Stimulated activated CD8-positive, alpha-beta memory T cell treated with anti-CD3 and anti-CD28 coated beads, Interleukin-15, amount 100 ng/mL, for 24 hours (primary cell): ENCODE measurements at places on chromosomes 1 and 21.

GRCh38 chr1:160408864-160409263 lies 8.5 kb downstream of the VANGL2 start:
- DNase-seq: no peak

DNA sequence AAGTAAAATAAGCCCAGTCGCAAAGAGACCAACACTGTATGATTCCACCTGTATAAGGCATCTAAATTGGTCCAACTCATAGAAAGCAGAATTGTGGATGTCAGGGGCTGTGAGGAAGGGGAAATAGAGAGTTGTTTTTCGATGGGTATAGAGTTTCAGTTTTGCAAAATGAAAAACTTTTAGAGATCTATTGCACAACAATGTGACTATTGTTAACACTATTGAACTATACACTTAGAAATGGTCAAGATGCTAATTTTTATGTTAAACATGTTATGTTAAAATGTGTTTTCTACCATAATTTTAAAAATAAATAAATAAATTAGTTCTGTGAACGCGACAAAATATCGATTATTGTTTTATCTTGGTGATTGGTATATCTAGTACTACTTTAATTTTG lies 192.4 kb downstream of the PTGER3 start:
- no peak for DNase-seq

- no peak for DNase-seq
Measured at GRCh38 chr1:217191441-217191840, 439.4 kb downstream of the GPATCH2 start.

DNA sequence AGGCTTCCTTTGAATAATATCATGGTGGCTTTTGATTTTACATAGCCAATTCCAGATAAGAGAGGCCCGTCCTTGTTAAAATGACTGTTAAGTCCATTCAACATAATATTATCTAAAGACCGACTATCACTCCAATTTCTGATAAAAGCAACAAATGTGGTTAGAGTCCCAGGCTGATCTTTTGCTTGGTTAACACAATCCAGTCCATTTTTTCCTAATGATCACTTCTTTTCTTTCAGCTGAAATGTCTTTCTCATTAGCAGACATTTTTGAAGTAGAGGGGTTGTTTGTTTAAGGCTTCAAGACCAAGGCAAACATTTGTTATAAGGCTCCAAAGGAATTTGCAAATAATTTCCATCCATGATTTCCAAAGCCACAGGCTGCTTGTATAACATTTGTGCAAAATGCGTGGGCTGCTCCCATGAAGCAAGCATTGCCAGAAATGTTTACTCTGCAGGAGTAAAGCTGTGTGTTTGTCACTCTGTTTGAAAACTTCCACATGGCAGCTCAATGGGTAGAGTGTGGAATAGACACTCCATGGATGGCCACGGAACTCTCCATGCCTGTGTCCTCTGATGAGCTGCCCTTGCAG lies 111.5 kb downstream of the PSMG1 start:
- no peak for DNase-seq

GRCh38 chr1:21834094-21834493 lies 22.0 kb downstream of the LDLRAD2 start:
- DNase-seq: no peak

DNA sequence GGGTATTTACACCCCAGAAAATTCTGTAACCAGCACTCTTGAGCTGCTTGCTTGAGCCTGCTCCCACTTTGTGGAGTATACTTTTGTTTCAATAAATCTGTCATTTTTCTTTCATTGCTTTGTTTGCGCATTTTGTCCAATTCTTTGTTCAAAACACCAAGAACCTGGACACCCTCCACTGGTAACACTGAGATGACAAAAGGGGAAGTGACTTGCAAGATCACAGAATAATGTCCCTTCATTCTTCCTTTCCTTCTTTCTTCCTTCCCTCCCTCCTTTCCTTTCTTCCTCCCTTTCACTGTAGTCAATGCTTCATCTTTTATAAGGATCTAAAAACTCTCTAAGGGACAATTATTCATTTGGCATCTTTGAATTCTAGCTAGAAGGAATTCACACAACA lies 134.5 kb upstream of the MAP1LC3C start:
- no peak for DNase-seq
